ENCODE measurements at places on chromosomes 1 and 21.

- DNase-seq = no peak
Observed at GRCh38 chr1:86423873-86424272, at the start of gene CLCA2. TSS of gene CLCA2 (plus strand) at chr1:86424171. CDS start at chr1:86424248, 77 bp downstream.

GRCh38 chr21:37821786-37822450 is 94.3 kb downstream of the KCNJ6 start:
- no peak for DNase-seq

- DNase-seq = no peak
Observed at GRCh38 chr1:7535934-7536878, 234.9 kb upstream of the VAMP3 start.

DNA sequence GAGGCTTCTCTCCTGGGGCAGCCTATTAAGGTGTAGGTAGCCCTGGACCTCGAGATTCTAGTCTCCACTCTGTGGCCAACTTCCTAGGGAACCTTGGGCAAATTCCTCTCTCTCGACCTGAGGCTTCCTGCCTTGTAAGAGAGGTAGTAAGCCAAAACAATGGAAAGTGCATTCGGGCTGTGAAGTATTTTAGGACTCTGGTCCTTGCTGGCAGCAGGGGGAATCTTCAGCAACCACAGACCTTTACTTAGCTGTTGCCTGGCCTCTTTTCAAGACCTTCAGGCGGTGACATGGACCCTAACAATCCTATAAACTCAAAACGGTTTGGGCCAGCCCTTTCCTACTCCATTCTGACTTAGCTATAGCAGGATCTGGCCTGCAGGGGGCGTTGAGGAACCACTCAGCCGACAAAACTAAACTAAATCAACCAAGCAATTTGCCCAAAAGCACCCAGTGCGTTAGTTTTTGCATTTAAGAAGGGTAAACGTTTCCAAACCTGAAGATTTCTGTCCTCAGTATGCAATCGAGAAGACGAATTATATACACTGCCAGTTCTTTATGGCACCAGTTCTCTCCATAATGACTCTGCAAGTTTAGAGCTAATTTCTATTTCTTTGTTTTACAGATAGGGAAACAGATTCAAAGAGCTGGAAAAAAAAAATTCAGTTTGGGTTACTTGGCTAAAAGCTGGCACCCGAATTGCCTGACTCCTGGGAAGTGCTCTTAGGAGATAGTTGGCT is 10.9 kb upstream of the SESN2 start:
- DNase-seq = peak; percentile 87

- no peak for DNase-seq
Observed at GRCh38 chr21:45986316-45987051, 4.9 kb downstream of the COL6A1 start.

- DNase-seq = no peak
Observed at GRCh38 chr1:86846164-86846647, 67.7 kb downstream of the SELENOF start.

All from CD4-positive, alpha-beta T cell treated with Interleukin-12 subunit alpha and Interleukin-12 subunit beta, for 1 hour (primary cell).